ENCODE measurements at places on chromosomes 4 and X. TPM values are rescaled to one million over a fixed set of nuclear protein-coding genes. Genes with fewer than 3 reads are reported as not detected.
A peak's percentile ranks its signal among the peaks of the same experiment; 100 is the strongest.

GRCh38 chr4:150001815-150002214 lies 76.4 kb upstream of the DCLK2 start:
- no peak for DNase-seq

GRCh38 chrX:30620980-30621618 lies 32.1 kb upstream of the GK start:
- DNase-seq = no peak

DNA sequence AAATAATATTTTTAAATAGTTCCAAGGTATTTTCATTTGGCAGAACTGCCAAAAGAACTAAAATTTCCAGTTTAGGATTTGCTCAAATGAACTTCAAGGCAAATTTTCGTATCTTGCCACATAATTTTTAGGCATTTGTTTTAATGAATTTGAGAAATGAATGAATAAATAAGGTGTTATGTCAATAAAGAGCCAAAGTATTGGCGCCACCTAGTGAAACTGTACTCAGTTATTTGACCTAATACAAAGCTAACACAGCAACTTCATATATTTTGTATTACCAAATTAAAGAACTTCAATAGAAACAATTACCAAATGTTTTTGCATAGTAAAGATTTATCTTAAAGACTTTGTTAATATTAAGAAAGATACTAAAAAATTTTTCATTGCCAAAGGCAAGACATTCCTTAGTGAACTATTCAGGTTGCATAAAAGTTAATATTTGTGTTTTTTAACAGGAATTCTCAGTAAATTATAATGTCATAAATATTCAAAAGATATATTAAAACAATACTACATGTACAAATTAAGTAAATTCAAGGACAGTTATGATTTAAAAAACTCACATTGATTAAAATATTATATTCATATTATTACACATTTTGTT lies 50.3 kb downstream of the STPG2 start:
- DNase-seq = no peak

- no peak for DNase-seq
These were observed 440.9 kb downstream of the MID1IP1 start for GRCh38 chrX:39242187-39242586.

- no peak for DNase-seq
These were observed 34.2 kb downstream of the TENM3 start for GRCh38 chr4:182277377-182277776.

GRCh38 chrX:6053141-6053540 lies 175.5 kb downstream of the NLGN4X start:
- no peak for DNase-seq

DNA sequence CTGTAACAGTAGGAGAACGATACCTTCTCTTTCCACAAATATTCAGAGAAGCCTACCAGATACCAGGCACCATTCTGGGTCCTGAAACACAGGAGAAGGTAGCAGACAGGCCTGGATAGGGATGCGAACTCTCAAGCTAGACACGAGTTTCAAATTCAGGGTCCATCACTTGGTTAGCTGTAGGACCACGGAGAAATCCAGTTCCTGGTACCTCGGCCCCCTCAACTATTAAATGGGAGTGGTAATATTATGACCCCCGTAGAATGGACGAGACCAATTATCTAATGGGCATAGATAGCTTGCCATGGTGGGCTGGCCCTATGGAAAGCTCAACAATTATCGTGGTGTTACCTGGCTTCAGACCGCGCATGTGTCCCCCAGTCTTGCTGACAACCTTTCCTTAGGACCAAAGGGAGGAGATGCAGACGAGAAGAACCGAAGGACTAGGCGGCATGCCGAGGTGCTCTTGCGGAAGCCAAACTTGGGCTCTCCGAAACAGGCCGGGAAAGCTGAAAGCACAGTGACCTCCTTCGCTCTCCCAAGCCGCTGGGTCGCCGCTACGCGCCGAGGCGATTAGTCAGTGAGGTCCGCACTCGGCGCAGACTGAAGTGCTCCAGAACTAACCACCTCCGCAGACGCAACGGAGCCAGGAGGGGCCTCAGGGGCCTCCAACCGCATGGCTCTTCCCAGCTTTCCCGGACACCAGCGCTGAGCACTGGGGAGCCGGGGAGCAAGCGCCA lies 19.6 kb downstream of the NKX3-2 start:
- DNase-seq = no peak

DNA sequence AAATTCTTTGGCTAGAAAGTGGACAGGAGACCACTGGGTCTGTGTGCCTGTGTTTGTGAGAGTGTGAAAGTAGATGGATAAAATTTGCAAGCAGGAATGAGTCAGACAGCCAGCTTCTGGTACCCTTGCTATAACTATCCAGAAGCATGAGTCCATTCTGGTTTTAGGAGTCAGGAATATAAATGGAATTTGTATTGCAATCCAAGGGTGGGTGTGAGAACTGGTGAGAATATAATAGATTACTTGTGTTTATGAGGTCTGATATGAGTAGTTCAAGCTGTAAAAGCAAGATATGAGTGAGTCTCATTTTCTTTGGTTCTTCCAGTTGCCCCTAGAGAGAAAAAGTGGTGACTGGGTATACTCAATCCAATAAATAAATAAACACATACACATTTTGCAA lies 212.7 kb upstream of the TAPT1 start:
- no peak for DNase-seq

DNA sequence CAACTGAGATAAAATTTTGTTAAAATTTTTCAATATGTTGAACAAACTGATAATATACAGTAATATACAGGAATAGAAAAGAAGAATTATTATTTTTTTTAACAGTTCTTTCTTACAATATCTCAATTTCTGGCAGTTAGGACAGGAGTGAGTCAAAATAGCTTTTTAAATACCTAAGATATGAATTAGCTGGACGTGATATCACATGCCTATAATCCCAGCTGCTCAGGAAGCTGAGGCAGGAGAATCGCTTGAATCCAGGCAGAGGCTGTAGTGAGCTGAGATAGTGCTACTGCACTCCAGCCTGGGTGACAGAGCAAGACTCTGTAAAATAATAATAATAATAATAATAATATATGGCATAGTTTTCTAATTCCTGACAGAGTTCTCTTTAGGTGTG lies 1039.3 kb downstream of the STPG2 start:
- DNase-seq = no peak

GRCh38 chrX:101190736-101191135 lies 28.9 kb upstream of the DRP2 start:
- DNase-seq = no peak

DNA sequence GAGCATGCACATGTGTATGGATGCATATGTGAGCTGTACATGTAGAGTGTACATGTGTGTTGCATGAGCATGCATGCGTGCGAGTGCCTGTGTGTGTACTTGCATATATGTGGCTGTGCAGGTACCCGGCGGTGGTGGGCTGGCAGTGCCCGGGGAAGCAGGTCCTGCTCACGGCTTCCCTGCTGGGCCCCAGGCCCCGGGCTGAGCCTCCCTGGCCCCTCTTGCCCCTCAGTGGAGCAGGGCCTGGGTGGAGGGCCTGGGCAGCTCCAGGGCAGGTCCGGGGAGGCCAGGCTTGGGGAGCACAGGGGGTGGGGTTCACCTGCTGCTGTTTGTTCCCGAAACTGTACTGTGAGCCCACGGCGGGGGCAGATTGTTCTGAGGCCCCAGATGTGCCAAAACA lies 9.4 kb downstream of the NAT8L start:
- no peak for DNase-seq

DNA sequence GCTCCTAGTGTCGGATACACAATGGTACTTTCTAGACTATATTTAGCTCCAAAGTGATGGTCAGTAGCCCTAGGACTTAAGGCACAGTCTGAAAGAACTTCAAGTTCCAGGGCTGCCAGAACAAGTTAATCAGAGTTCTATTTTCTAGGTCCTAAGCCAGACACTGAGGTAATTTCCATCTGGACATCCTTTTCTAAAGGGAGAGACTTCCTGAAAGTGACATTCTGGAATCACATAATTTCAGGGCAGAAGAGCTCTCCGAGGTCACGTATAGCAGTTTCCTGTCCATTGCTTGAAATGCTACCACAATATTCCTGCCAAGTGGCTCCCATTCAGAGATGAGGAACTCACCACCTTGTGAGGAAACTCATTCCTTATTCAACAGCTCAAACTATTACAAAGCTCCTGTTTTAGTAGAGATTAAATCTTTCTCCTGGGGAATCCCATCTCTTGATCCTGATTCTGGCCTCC lies 117.9 kb downstream of the COL25A1 start:
- no peak for DNase-seq

- DNase-seq = no peak
These were observed 25.8 kb upstream of the DYNLT3 start for GRCh38 chrX:37873220-37873619.

GRCh38 chr4:24770032-24770584 lies 25.3 kb upstream of the SOD3 start:
- no peak for DNase-seq

- no peak for DNase-seq
These were observed 281.7 kb downstream of the PPP1R2C start for GRCh38 chrX:42496239-42496638.

GRCh38 chr4:44487341-44487740 lies 38.7 kb upstream of the KCTD8 start:
- no peak for DNase-seq

- no peak for DNase-seq
These were observed 597.9 kb downstream of the GBA3 start for GRCh38 chr4:23290656-23291055.

DNA sequence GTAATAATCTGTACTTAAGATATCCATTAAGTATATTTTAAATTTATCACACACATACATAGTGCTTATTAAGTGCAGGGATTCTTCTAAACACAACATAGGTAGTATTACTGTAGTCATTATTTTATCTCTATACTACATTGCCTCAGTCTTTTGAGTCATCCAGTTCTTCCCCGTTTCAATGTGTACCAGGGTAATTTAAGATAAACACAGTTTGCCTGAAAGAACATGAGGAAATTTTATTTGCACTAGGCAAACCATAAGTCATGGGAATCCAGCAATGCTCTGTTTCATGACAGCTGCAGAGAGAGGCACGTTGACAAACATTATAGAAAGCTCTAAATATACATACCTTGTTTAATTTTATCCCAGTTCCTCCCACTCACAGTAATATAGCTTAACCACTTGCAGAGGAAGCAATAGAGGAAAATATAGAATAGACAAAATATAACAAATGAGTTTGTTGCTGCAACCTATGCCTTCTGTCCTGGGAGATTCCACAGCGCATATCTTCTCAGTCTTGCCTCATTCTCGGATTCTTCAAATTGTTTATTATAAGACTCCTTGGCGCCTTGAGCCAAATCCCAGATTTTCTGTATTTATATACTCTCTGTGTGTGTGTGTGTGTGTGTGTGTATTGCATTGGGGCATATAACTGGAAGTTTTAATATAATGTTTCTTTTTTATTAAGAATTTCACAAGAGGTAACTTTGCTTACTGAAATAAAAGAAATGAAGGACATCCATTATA lies 258.6 kb downstream of the FAM133A start:
- no peak for DNase-seq

DNA sequence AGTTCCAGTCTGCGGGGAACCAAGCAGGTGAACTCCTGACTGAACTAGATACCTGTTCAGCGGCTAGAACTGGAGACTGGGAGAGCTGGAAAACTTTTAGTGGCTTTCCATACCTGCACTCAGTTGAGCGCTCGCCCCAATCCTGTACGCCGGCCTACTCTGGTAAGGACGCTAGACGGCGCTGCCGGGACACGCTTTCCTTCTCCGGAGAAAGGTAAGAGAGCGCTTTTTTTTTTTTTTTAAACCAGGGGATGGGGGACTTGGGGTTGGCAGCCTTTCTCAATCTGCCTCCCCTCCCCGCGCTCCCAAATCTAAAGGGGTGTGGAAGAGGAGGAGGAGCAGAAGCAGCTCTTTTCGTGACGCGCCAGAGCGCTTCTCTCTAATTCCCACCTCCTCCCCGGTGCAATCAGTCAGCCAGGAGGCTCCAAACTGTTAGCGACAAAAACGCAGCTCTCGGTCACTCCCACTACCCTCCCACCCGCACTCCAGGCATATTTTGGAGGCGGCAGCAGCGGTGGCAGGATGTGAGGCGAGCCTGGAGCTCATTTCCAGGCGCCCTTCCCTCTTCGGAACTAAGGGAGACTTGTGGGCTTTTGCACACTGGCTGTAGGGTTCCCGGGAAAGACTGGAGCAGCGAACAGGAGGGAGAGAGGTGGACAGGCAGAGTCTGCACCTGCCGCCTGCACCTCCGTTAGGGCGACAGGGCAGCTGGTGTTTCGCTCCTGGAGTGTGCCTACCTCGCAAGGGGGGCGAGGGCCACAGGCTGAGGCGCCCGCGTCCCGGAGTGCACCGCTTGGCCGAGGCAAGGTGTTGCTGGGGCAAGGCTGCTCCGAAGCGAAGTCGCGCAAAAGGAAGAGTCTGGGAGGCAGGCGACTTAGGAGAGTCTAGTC lies at the start of gene IL1RAPL2:
IL1RAPL2 (plus strand) TSS at position 409 of the 890 bp plus-strand sequence.
- DNase-seq = no peak

GRCh38 chr4:72205831-72206230 lies 174.0 kb downstream of the NPFFR2 start:
- DNase-seq = no peak

DNA sequence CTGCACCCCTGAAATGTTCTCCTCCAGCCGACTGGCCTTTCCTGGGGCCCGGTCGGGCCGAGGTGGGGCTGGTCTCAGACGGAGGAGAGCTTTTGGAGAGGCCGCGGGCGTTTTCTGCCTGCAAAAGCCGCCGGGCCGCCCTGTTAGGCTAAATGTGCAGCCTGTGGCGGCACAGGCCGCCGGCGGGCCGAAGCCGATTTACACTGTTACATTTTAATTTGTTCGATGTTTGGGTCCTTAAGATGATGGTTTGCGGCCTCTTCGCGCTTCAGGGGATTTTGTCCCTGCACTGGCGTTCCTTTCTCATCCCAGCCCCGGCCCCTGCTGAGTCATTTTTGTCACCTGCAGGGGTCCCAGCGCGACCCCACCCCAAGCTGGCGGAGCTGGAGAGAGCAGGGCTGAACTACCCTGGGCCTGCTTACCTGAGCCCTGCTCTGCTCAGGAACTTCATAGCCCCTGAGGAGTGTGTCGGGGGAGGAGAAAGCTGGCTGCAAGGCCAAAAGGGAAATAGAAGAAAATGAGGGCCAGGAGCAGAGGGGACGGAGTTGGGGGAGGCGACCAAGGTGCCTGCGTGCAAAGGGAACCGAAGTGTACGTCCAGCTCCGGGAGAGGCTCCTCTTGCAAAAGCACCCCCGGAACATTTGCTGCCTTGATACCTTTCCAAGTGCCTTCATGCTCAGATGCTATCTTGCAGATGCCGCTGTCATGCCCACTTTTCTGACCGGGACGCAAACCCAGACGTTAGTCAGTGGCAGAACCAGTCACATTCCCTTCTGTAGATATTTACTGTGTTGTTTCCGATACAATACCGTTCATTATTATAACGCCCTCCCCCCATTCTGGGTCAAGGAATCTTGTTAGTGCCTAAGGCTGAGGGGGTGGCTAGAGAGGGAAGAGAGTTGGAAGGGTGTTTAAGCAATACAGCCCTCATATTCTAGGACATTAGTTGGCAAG lies 977 bp upstream of the RBBP7 start:
- DNase-seq = peak; percentile 90

- no peak for DNase-seq
These were observed 243.9 kb upstream of the GYPA start for GRCh38 chr4:144384408-144384807.

GRCh38 chrX:64190136-64190740 lies 15.3 kb downstream of the AMER1 start:
- no peak for DNase-seq

Gene SSX2B
- total RNA-seq = not detected

Gene ADH6
- not detected for total RNA-seq

Gene PRSS12
- 0.16 TPM for total RNA-seq

Gene SMIM9
- total RNA-seq = not detected

Gene SMIM43
- total RNA-seq = not detected

Gene ITGB1BP2
- 0.84 TPM for total RNA-seq

Gene VMA21
- total RNA-seq = 30.7 TPM

Gene RASGEF1B
- total RNA-seq = 32.5 TPM

Gene HPGDS
- 4.1 TPM for total RNA-seq

Gene DMD
- total RNA-seq = 45.5 TPM

Gene GDPD2
- total RNA-seq = not detected
